ENCODE measurements at places on chromosomes 3 and 15.

DNA sequence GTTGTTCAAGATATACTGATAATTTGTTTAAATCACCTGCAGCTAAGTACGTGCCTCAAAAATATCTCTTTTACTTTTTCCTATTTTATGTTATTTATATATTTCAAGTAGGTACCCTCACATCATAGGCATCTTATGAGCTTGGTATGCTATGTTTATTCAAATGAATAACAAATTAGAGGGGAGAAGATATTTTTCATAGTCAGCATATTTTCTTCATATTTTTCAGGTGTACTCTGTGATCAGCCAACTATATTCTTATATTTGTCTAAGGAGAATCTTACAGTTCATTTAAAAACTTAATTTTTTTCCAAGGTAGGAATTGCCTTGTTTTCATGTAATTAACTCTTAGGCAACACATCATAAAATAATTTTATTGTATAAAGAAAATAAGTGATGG is 421.1 kb upstream of the GRM7 start:
- no peak for DNase-seq

DNA sequence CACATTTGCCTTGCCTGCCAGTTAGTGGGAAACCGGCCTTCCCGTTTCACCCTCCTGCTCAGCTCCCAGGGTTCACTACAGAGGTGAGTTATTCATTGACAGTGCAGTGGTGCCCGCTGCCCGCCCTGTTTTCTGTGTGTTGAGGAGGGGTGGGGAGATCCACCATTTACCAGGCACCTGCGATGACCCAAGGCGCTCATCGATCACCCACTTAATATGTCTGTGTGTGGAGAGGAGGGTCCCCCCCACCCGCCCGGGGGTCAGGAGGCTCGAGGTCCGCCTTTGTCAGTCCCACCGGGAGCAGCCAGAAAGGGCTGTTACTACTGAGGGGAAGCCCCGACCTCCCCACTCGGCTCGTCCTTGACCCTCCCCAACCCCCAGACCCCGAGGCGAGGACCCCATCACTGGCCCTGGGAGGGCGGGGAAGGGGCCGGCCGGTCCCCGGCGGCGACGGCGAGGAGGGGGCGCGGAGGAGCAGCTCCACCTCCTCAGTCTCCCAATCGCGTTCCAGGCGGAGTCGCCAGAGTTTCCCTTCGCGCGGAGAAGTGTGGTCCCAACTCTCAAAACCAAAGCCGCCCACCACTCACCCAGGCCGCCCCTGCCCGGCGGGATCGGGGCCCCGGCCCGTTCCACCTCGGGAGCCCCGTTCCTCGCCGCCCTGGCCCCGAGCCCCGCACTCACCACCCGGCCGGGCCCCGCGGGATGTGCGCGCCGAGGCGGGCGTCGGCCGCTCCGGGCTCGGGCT is 1.1 kb downstream of the PLXNB1 start:
- DNase-seq, result peak; percentile 16

- DNase-seq, result no peak
These were observed 464 bp downstream of the SOX2 start for GRCh38 chr3:181712226-181712552.

- DNase-seq, result no peak
These were observed 25.9 kb downstream of the PTPN23 start for GRCh38 chr3:47406762-47407149.

DNA sequence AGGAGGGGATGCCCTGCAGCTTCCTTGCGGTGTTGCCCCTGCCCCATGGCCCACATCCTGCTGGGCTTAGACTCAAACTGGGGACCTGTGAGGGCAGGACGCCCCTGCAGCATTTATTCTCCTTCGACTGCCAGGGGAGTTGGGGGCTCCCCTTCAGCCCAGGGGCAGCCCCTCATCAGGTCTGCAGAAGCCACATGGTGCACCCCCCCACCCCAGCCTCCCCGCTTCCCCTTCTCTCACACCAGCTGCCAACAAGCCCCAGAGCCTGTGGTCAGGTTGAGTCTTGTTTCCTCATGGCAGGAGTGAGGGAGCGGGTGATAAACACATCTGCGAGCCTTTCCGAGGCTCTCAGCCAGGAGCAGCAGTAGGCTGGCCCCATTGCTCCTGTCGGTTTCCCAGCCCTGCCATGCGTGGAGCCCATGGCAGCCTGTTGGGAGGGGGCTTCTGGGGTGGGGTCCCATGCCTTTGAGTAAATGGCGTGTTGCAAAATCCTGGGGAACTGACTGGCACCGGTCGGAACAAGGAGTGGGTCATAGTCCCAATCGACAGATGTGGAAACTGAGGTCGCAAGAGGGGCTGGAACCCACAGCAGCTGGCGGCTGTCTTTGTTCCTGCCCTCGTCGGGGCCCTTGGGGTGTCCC is 27.8 kb downstream of the WNT7A start:
- DNase-seq, result no peak

- no peak for DNase-seq
These were observed 52.4 kb downstream of the TBL1XR1 start for GRCh38 chr3:177144922-177145321.
